Naive thymus-derived CD4-positive, alpha-beta T cell (primary cell): ENCODE measurements at places on chromosomes 11 and 22. TPM values are rescaled to one million over a fixed set of nuclear protein-coding genes. Genes with fewer than 3 reads are reported as not detected.

- H3K36me3 ChIP-seq: no peaks in the 10 kb centered on the region
- H3K4me1 ChIP-seq: peaks cover 8% of the 10 kb centered on the region
- H3K27me3 ChIP-seq: peaks cover 34% of the 10 kb centered on the region
- no peak overlapping the region for H3K4me3 ChIP-seq
These were observed 1.9 kb downstream of the ELMOD1 start for GRCh38 chr11:107592813-107593212.

- no peak overlapping the region for H3K4me3 ChIP-seq
- H3K27ac ChIP-seq: no peak overlapping the region
- H3K4me1 ChIP-seq: no peaks in the 10 kb centered on the region
- no peaks in the 10 kb centered on the region for H3K36me3 ChIP-seq
These were observed 5.6 kb downstream of the MAPK8IP1 start for GRCh38 chr11:45890886-45891550.

DNA sequence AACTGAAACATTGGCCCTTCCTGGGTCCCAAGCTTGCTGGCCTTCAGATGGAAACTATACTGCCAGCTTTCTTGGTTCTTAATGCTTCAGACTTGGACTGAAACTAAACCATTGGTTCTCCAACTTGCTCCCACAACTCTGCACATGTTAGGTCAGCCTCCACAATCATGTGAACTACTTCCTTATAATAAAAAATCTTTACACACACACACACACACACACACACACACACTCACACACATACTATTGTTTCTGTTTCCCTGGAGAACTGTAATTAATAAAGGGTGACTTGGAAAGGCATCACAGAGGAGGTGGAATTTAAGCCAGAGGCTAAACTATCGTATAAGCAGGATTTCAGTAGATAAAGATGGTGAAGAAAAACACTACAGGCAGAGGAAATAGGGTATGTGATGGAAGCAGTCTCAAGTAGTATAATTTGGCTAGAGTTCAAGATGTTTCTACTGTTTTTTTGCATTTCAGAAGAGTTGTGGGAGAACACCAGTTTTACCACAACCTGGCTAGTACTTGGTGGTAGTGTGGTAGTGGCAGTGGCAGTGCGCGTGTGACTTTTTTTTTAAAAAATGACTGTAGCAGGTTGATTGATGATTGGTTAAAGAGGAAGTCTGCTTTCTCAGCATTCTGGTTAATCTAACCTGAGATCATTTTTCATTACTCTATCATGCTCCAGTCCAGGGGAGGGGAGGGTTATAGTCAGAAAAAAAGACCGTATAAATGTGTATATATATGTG lies 70.1 kb downstream of the PDE3B start:
- peak; percentile 82 for DNase-seq
- no peaks in the 10 kb centered on the region for H3K36me3 ChIP-seq
- peak overlapping the region; percentile 22 for H3K4me3 ChIP-seq
- no peaks in the 10 kb centered on the region for H3K27me3 ChIP-seq

CADM1 gene
- 0.43 TPM for total RNA-seq
